Stimulated activated CD4-positive, alpha-beta T cell treated with anti-CD3 and anti-CD28 coated beads, TNF-alpha, amount 100 ng/mL, for 4 hours (primary cell): ENCODE measurements at places on chromosomes 4 and X.

DNA sequence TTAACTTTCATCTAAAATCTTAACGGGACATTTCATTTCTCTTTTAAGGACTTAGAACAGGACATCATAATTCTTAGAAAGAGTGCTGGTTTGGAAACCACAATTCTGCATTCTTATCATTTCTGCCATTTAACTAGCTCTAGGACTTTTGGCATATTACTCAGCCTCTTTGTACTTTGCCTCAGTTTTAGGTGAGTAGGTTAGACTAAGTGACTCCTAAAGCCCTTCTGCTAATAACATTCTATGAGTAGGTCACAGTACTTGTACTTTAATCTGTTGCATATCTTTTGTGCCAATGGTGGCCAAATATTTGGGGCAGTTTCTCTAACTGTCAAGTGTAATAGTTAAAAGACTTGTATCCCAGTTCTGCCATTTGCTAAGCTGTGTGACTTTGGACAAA lies 115.4 kb upstream of the NUDT6 start:
- no peak for DNase-seq

DNA sequence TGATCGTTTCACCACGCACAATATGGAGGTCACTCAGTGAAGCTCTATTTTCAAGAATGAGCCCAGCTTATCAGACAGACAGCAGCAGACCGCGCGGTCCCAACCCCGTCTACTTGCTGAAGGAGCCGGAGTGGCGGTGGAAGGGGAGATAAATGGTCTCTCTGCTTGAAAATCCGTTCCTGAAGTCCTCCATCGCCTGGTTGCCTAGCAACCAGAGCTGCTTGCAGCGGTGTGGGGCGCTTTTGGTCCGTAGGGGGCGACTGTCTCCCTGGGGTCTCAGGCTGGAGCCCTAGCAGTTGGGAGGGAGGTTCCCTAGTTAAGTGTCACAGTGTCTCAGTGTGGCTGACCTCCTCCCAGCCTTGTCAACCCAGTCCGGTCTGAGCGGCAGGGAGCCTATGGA lies 8.3 kb upstream of the DLG3 start:
- DNase-seq, result no peak

DNA sequence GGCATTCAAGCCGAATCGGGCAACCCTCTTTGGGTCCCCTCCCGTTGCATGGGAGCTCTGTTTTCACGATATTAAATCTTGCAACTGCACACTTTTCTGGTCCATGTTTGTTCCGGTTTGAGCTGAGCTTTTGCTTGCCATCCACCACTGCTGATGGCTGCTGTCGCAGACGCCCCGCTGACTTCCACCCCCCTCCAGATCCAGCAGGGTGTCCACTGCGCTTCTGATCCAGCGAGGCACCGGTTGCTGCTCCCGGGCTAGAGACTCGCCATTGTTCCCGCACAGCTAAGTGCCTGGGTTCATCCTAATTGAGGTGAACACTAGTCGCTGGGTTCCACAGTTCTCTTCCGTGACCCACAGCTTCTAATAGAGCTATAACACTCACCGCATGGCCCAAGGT lies 13.3 kb downstream of the ACOX3 start:
- no peak for DNase-seq

GRCh38 chr4:136803433-136803832 lies 728.9 kb downstream of the PCDH18 start:
- no peak for DNase-seq
